GOT3 (cell line): ENCODE measurements at places on chromosomes 5 and 9.

DNA sequence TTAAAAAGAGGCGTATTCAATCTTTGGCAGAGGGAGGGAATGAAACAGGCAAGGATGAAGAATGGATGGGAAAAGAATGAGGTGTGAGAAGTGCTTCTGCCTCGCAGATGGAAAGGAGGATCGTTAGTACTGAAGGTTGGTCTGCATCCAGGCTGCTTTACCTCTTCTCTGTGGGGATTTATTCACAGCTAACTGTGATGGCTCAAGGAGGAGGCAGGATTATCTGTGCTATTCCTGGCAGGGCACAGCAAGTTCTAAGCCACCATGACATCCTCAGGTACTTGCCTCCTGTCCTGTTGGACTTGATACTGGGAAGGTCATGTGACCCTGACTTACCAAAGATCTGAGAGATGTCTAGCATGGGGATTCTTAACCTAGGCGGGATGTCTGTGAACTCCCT lies 84.3 kb downstream of the GDNF start:
- no peak for DNase-seq

DNA sequence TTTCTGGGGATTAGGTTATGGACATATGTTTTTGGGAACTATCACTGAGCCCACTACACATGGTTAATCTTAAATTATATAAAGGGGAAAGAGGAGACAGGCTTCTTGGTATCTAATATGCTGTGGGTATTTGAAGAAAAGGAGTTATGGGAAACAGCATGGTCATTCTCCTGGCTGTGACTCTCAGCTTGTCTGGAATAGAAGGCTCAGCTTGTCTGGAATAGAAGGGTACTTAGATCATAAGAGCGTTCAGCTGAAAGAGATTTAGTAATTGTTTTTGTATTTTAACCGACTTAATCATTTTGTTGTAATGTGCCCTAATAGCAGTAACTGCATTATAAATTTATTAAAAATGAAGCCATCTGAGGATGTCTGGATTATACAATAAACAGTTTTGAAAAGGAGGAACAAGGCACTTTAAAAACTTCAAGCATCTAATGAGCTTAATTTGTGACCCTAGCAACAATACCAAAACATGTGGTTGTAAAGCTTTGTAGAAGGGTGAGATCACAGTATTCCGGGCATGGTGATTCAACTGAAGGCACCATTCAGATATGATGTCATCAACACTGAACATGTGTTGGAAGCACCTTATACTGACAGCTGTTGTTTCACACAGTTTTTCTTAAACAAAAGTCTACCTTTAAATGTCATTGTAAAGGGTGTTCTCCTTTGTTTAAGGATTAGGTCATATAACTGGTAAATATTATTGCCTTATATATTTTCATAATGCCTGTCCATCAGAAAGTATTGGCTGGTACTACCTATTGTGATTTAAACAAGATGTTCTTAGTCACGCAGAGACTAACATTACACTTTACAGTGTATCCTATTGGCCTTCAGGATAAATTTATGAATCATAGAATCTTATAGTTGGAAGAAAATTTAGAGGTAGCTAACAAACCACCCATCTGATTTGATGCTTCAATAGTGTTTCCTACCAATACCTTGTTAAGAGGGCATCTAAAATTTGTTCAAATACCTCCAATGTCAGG lies 2174.1 kb upstream of the WWC1 start:
- DNase-seq = no peak

GRCh38 chr9:13388157-13388556 lies 108.7 kb upstream of the MPDZ start:
- DNase-seq = no peak

DNA sequence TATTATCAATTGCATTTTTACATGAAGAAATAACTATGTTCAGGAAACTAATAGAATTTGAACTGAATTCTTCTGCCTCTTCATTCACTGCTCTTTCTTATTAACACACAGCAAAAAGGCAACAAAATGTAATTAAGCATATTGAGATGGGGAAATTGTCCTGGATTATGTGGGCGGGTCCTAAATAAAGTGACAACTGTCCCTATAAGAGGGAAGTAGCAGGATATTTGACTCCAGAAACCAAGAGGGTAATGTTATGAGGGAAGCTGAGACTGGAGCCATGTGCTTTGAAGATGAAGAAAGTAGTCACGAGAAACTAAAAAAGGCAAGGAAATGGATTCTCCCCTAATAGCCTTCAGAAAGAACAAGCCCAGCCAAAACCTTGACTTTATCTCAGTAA lies 311.2 kb upstream of the PIK3R1 start:
- DNase-seq = no peak

DNA sequence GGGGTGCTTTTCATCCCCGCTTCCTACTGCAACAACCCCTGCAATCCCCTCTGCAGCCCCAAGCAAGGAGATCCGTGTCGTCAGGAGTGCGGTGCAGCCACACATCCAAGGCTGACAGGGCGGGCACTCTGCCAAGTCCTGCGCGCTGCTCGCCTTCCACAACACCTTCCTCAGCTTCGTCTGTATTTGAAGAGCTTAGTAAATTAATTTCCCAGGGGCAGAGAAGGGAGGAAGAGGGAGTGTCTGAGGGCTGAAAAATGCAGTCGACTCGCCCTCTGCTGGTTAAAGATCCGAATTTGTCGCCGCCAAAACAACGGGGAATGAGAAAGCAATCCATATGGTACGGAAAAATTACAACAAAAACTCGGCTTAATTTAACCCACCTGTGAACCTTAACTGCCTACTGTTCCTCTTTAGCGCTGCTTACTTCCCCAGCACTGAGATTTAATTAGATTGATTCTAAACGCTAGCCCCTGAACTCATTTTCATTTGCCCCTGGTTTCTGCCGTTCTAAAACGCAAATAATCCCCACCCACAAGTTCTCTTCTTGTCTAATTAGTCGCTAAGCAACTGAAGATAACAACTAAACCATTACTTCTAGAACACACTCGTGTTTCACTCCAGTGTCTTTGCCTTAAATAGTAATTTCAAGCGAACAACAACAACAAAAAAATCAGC lies 10.9 kb upstream of the PCDHB1 start:
- peak; percentile 30 for DNase-seq

DNA sequence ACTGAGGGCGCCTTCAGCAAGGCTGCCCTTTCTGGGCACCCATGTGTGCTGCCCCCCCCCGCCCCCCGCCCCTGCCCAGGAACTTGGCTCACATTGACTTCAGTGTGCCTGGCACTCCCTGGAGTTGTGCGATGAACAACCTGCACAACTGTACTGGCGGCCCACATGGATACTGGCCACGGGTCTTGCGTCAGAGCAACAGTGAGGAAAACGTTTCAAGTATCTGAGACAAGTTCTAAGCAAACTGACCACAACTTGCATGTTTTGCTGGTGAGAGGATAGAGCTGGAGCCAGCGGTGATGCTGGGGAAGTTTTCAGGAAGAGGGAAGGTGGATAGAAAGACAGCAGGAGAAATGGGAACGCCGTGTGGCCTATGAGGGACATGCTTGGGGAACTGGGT lies 45.4 kb downstream of the HABP4 start:
- no peak for DNase-seq
